ENCODE measurements at places on chromosomes 3 and 15.

DNA sequence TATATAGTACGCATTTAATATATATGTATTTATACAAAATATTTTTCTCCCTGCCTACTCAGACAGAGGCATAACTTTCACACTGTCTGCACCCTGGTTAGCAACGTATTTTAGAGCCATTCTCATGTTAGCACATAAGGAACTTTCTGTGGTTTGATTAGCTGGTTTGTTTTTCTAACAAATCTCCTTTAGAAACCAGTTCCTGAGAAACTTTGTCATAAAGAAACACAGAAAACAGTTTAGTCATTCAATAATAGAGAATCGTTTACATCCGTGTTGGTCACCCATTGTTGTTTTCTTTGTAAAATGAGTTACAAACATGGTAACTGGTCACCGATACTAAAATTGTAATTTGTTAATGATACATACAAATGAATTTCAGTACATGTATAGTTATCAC lies 5.9 kb upstream of the NGRN start:
- no peak for DNase-seq

DNA sequence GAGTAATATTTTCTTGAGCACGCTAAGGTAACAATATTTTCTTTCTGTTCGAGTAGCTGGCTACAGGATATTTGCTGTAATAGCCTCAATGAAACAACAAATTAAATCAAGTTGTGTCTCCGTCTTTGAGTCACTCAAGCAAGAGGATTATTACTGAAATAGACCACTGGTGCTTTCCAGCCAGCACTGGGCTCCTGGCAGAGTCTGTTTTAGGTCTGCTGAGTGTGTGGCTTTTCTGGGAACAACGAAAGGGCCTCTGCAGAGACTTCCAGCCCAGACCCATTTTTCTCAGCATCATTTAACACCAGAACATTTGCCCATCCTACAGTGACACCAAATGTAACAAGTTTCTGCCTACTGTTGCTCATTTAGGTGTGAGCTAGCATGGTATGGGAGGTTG lies 652.9 kb downstream of the MAGI1 start:
- no peak for DNase-seq

- DNase-seq: no peak
Measured at GRCh38 chr3:156456771-156457224, 98.1 kb downstream of the SSR3 start.

- no peak for DNase-seq
Measured at GRCh38 chr15:25228261-25228660, 210.6 kb downstream of the UBE3A start.

DNA sequence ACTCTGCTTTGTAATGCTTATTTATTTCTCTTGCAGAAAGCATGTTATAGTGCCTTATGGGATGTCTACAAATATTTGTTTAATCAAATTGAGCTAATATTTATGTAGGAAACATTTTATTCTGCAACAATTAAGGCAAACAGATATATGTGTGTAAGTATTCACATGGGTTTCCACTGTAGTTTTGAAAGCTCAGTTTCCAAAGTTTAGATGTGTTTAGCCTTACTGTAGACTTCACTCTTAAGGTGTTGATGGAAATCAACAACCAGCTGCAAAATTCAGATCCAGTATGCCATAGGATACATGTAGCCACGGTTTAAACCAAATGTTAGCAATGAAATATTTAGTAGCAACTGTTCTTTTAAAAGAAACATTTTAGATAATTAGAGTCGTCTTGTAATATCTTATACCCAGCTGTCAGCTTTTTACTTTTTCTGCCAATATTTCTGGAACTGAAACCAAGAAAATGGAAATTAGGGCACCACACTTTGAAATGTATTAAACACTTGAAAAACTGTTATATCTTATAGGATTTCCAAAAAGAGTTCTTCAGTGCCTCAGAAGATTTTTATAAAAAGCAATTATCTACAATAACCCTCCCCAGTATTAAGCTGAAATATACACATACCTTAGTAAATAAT lies 18.5 kb downstream of the PIK3CA start:
- no peak for DNase-seq

All from brain (organoid and tissue), 16 donors.